ENCODE measurements at places on chromosomes 12 and 14.
A peak's percentile ranks its signal among the peaks of the same experiment; 100 is the strongest.

DNA sequence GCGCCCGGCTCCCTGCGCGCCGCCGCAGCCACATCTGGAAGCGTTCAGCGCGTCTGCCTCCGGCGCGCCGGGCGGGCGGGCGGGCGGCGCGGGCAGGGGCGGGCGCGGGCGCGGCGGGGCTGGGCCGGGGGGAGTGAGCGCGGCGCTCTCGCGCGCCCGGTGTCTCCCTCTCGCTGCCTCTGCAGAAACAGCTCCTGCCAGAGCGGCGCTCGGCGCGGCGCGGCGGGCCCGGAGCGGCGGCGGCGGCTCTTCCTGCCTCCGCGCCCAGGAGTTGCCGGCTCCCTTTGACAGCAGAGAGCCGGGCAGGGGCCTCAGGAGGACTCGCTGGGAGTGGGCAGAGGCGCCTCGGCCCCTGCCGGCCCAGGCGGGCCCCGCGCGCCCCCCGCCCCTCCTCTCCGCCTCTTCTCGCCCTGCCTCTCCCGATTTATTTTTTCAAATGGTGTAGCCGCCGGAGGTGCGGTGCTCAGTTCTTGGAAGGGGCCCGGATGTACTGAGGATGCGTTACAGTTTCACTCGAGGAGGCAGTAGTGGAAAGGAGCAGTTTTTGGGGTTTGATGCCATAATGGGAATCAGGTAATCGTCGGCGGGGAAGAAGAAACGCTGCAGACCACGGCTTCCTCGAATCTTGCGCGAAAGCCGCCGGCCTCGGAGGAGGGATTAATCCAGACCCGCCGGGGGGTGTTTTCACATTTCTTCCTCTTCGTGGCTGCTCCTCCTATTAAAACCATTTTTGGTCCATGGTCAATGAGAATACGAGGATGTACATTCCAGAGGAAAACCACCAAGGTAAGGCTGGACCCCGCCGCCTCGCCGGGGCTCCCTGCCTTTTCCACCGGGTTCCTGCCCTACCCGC, at the start of gene CACNA1C:
CACNA1C (plus strand) TSS at position 162 of the 853 bp plus-strand sequence; CDS start at position 738, 576 bp downstream.
- peak; percentile 56 for DNase-seq

DNA sequence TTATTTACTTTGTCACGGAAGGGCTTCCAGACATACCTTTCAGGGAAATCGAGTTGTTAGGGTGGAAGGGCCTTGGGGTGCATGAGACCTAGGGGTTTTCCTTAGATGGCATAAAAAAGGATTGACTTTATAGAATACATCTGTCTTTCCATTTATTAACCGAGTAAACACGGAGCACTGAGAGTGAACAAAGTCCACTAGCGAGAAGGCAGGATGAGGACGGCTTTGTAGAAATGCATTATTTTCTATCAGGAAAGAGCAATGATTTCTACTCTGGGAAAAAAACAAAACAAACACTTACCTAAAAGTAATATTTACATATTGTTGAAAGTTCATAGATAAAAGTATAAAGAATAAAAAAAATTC, 91.8 kb downstream of the RCOR1 start:
- no peak for DNase-seq

GRCh38 chr12:121057794-121058193, 18.7 kb upstream of the OASL start:
- DNase-seq: no peak

DNA sequence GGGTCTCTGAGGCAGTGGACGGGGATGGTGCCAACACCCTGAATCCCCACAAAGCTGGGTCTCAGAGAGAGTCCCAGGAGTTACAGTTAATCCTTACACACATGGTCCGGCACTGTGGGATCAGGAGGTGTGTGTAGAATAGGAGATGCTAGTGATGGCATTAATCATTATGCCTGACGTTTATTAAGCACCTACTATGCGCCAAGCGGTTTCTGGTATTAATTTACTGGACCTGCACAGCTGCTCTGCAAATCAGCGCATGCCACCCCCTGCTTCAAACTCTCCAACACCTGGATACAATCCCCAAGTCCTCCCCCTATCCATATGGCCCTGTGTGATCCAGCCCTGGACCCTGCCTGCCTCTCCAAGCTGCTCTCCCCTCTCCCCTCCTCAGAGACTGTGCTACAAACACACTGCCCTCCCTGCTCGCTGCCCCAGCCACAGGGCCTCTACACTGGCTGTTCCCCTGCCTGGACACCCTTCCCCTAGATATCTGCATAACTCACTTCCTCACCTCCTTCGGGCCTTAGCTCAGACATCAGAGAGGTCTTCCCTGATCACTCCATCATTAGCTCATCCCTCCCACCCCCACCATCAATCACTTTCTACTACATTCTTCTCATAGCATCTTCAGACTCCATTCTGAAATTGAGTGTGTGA, 86.0 kb downstream of the RFLNA start:
- DNase-seq: no peak

DNA sequence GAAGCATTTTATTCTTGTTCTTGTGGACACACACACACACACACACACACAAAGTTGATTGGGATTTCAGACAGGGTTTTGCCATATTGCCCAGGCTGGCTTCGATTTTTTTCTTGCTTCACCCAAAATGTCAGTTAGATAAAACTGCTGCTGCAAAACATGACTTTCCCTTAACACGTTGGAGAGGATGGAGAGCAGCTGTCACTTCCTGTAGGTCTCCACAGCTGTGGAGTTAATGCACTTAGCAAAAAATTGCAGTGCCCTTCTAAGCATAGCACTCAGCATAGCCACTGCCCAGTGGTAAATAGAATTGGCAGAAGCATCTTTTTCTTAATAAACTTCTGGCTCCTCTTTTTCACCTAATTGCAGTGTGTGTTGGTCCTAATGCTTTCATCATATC, 54.5 kb downstream of the PDZRN4 start:
- DNase-seq: no peak

GRCh38 chr14:30928462-30928861, 54.1 kb downstream of the COCH start:
- no peak for DNase-seq

GRCh38 chr12:29673346-29673745, 110.4 kb downstream of the TMTC1 start:
- DNase-seq: no peak

- peak; percentile 50 for DNase-seq
Observed at GRCh38 chr12:103956509-103957027, 9.1 kb upstream of the TDG start.

DNA sequence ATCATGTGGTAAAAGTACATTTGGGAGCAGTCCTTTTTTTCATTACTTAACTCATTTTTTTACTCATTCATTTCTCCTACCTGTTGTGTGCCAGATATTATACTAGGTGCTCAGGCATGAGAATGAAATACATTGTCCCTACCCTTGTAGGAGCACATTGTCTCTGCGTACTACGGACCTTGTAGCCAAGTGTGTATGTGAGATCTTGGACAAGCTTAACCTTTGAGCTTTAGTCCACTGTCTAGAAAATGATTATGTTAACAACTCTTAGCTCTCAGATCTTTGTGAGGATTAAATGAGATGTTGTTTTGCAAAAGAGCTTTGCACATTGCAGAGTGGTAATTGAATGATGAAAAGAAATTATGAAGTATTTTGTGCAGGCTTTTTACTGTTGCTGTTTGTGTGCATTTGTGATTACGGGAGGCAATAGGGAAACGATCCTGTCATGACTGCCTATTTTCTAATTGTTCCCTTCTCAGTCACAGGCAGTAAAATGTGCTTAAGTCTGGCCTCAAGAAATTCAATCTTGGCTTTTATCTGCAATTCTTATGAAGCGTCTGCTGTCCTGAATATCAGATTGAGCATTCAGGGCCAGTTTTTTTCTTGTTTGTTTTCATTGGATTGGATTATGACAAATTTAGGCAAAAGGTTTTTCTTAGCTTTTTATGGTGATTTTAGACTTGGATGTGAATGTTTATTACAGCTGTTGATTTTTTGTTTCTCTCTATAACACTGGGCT, 447.7 kb downstream of the PDZRN4 start:
- DNase-seq: no peak

- DNase-seq: no peak
Observed at GRCh38 chr12:50924439-50925341, 27.7 kb upstream of the HIGD1C start.

DNA sequence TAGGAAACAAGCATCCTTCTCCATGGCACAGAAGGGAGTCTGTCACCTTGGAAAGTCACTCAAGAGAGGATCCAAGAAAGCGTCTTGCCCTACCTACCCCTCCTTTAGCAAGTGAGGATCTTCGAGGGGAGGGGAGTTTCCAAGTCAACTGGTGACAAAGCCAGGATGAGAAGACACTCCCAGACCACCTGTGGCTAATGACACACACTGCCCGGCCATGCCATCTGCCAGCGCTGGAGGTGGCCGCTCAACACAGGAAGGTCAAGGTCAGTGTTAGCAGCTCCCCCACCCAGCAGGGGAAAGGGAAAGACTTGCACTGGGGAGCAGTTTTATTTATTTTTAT, 41.3 kb downstream of the ELK3 start:
- no peak for DNase-seq

GRCh38 chr12:122846622-122847515, 11.6 kb downstream of the HIP1R start:
- DNase-seq: no peak

DNA sequence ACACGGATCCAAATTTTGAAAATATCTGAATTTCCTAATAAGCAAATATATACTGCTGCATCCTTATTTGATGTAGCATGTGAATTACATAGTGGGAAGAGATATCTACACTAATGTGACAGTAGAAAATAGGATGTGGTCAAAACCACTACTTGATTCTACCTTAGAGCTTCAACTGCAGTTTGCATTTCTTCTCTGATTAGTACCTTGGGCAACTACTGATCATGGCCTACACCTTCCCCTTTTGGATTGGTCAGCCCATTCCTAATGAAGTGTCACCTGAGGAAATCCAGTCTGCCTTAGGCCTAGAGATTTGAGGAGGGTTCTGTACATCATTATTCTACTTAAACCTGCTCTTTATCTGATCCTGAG, 10.7 kb downstream of the LLPH start:
- no peak for DNase-seq

All from nucleus accumbens (tissue), 56 donors.